Activated CD8-positive, alpha-beta memory T cell treated with anti-CD3 and anti-CD28 coated beads, Interleukin-2, amount 50 U/mL, for 4 hours (primary cell): ENCODE measurements at places on chromosomes 12 and 14.

DNA sequence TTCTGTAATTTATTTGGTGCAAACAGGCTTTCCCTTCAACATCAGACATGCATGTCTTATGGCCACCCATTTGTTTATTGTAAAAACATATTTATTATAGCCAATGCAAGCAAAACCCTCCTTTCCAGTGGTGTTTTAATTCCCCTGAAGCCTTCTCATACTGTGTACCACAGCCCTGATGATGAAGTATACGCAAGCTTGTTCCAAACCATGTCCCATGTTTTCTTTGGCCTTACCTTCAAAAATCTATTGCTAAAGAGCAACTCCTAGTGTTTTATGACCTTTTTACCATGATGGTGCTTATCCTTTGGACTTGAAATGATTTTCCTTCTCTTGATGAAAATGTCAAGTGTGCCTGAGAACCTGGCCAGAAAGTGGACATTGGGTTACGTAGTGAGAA, 85.9 kb upstream of the CCDC91 start:
- DNase-seq, result no peak

DNA sequence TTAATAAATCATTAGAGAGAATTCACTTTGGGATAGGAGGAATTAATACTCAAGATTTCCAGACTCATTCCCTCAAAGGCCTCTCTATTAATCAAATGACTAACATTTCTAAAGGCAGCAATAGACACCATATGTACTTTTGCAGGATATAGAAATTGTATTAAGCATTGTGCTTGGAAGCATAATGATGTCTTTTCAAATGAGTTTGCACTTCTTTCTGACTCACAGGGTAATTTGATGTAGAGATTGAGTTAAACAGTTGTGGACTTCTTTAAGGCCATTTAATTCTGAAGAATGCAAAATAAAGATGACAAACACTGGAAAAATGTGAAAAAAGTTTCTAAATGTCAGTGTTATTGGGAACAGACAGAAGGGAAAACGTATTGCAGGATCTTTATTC, 63.4 kb upstream of the CSRP2 start:
- DNase-seq, result no peak

- no peak for DNase-seq
Measured at GRCh38 chr12:89307474-89308253, 44.6 kb downstream of the DUSP6 start.

GRCh38 chr12:116002890-116003536, 274.5 kb downstream of the MED13L start:
- no peak for DNase-seq

- DNase-seq, result no peak
Measured at GRCh38 chr12:80857311-80857710, 80.4 kb downstream of the LIN7A start.

DNA sequence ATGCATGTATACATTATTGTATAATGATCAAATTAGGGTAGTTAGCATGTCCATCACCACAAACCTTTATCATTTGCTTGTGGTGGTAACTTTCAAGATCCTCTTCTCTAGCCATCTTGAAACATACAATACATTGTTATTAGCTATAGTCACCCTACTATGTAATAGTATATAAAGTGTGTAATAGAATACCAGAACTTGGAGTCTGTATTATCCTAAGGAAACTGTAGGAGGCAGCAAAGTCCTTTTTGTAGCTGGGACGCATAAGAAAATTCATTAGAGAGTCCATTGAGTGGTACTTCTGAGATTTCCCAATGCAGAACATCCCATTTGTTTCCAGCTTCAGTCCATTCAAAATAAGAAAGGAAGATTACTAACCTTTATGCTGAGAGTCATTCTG, 325.9 kb upstream of the LRFN5 start:
- DNase-seq, result no peak

GRCh38 chr12:108663324-108664015, 29.8 kb upstream of the SELPLG start:
- DNase-seq, result no peak

DNA sequence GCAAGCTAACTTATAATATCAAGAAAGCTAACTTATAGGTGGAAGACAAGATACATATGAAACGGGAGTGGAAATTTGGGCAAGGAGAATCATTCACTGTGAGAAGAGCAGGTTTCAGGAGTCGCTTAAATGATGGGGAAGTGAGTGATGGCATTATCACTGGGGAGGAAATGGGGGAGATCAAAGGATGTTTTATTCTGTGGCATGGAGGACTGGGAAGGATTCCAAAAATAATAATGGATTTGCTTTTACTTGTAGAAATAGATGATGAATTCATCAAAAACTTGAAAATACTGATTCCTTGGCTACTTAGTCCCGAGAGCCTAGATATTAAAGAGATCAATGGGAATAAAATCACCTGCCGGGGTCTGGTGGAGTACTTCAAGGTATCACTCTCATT, 47.8 kb downstream of the SAV1 start:
- DNase-seq, result no peak

- DNase-seq, result no peak
Measured at GRCh38 chr12:55636853-55637252, at the start of gene OR10P1. OR10P1 (plus strand) TSS chr12:55636892; CDS start chr12:55636892, 0 bp downstream.

DNA sequence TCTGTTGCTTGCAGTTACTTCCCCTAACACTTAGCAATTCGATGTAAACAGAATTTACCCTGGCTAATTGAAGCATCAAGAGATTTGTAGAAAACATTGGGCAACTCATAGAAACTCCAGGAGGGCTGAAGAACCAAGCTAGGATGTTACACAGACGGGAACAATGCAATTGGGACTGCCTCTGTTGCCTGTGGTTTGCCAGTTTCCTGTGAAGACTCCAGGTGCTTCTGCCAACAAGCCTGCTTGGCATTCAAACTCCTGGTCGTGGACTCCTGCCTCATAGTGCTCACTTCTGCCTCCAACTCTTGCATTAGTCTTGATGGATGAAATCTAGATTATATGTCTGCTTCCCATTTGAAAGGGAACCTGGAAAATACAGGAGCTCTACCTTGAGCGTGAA, 246.0 kb downstream of the BMP4 start:
- DNase-seq, result no peak

DNA sequence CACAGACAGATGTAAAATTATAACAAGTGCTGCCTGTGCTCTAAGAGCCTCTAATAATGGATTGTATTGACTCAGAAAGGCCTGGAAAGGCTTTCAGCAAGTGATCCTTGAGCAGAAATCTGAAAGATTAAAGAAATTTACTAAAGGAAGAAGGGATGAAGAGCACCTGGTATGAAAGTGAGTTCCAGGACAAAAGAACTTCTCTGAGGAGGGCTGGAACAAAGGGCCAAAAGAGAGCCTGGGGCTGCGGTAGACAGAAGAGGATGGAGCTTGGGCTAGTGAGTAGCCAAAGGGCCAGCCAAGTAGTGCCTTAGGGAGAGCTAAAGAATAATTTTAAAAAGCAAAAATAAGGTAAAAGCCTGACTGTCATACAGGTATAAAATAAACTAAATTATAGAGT, 44.0 kb downstream of the BCAT1 start:
- no peak for DNase-seq

DNA sequence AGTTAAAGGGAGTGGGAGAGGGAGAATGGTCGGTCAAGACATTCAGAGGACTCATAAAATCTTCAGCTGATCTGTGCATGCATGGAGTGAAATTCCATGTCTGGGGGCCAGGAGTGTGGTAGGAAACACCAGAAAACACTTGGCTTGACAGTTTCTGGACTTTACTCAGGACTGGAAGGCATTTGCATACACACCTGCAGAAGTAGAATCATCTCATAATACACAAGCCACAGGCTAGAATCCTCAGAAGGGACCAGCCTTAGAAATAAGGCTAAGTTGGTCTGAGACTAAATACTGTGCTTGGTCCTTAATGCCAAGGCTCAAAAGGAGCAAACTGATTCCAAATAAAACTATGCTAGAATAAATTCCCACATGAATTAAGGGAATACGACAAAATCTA, 328.1 kb upstream of the KITLG start:
- no peak for DNase-seq

- DNase-seq, result no peak
Measured at GRCh38 chr14:50832935-50833630, 2.1 kb upstream of the NIN start.

DNA sequence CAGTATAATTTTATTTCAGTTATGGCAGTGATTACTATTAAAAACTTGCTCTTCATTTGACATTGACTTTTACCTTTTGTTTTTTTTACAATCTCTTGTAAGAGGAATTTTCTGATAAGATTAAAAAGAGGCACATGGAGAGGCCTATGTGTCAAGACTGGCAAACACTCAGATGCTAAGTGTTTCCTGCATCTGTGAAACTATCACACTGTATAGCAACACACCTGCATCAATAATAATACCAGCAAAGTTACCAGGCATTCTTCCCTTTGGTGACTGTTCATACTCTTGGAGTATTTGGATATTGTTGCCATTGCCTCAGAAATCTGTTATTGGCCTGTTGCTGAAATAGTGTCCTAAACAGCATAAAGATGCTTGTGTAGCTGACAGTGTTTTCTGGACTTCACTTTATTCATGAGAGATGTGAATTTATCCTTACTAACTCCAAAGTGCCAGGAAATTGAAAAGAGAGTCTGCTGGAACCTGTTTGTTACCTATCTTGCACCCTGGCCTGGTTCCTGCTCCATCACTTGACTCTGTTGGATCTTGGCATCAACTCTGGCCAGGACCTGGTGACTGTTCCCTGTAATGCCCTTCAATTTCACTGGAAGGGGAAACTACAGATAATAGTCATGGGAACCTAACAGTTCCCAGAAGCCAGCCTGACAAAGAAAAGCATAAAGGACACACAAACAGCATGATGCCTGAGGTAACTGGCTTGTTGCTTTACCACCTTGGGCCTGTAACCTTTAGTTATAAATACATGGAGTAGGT, 19.8 kb downstream of the SLC16A7 start:
- no peak for DNase-seq

- no peak for DNase-seq
Measured at GRCh38 chr12:54158610-54159009, 30.2 kb downstream of the SMUG1 start.

DNA sequence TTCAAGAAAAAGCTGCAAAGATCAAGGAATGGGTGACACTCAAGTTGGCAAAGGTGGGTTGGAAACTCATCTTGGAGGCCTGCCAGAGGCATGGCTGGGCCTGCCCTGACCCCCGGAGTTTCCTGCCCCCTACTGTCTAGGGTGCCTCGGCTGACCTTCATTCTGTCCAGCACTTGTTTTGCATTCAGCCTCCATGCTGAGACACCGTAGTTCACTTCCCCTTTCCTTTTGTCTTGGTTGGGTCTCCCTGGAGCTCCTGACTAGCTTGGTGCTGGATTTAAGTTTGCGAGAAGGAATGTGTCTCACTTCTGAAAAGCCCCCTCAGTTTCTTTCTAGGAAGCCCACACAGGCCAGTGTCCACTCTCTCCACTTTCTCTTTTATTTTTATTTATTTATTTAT, 26.5 kb downstream of the PLEKHH1 start:
- no peak for DNase-seq

DNA sequence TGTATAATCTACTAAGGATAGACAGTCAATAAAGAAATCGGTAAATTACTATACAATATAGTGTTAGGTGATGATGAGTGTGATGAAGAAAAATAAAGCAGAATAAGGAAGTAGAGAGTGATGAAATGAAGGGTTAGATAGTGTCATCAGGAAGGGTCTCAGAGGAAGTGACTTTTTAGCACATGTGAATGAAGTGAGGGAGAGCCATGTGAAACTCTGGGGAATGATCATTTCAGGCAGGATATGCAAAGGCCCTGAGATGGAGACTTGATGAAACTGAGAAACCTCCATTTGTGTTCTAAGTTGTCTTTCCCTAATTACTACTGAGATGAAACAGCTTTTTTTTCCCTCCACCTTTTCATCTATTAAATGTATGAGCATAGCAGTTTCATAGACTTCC, 19.4 kb upstream of the GNPTAB start:
- no peak for DNase-seq

DNA sequence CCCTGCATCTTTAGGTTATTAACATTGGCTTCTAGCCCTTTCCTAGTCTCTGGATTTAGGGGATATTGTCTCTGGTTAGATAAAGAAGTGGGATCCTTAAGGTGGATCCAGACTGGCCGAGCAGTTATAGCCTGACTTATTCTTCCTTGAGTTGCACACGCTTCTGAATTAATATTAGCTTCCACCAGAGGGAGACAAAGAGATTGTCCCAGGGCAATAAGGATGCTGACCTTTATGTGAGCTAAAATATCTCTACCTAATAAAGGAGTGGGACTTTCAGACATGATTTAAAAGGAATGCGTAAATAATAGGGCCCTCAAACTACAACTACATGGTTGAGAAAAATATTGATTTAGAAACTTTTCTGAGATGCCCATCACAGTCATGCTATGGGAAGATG, 139.7 kb downstream of the SLCO1B3 start:
- no peak for DNase-seq

DNA sequence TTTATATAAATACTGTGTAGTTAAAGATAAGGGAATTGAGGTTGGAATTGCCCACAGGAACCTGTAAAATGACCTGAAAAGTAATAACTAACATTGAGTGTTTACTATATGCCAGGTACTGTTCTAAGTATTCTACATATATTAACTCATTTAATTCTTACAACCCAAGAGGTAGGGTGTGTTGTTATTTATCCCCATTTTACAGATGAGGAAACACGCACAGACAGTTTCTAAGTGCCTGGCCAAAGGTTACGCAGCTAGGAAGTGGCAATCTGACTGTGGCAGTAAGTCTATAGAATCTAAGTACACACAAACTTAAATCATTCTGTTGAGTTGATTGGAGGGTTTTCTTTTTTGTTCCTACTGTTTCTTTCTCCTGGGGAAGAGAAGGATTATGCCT, 1.1 kb upstream of the TSPAN31 start:
- DNase-seq, result no peak
